ENCODE measurements at places on chromosomes 7 and 10.

DNA sequence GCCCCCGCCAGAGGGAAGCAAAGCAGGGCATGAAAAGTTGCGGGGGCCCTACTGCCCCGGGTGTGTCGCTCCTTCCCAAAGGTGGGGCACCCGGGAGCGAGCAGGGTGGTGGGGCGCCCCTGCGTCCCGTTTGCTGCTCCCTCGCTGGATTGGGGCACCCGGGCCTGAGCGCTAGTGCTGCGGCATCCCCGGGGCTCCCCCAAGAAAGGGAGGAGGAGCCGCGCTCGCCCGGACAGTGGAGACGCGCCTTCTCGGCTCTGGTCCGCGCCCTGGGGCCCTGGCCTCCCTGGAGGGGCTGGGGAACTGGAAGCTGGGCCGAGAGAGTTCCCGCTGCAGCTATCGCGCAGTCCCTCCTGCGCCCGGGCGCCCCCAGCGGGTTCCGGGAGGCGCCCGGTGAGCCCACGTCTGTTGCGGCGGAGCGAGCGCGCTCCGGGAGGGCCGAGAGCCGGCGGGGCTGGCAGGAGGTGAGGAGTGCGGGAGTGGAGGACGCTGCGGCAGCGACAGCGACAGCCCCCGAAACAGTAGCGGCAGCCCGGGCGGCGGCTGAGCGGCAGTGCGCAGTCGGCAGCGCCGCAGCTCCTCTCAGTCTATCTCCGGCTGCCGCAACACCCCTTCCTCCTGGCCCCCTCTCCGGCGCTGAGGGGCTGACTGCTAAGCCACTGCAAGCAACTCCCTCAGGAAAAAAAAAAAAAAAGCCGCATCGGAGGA, 504 bp upstream of the BMPER start:
- DNase-seq, result no peak

GRCh38 chr10:43585981-43586729, 11.7 kb upstream of the ZNF239 start:
- no peak for DNase-seq

DNA sequence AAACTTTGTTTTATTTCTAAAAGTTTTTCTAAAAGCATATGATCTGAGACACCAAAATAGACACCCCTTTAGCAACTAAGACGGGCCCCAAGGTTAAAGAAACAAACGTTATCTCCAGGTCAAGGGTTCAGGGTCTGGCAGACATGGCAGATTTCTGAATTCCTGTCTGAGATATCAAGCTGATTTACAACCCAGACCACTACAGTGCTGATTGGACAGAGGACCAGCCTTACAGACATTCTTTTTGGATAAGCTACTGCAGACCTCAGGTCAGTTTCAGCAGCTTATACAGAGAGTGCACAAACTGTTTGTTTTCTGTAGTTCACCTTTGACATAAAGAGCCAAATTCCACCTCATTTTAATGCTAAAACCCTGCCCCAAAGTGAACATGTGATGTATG, 34.8 kb downstream of the SVOPL start:
- DNase-seq, result no peak

GRCh38 chr10:36534471-36535002, 590.9 kb upstream of the ANKRD30A start:
- DNase-seq, result no peak

GRCh38 chr10:13690281-13690825, 103.6 kb downstream of the PRPF18 start:
- no peak for DNase-seq

- DNase-seq, result no peak
These were observed 205.5 kb upstream of the STK17A start for GRCh38 chr7:43377196-43377960.

DNA sequence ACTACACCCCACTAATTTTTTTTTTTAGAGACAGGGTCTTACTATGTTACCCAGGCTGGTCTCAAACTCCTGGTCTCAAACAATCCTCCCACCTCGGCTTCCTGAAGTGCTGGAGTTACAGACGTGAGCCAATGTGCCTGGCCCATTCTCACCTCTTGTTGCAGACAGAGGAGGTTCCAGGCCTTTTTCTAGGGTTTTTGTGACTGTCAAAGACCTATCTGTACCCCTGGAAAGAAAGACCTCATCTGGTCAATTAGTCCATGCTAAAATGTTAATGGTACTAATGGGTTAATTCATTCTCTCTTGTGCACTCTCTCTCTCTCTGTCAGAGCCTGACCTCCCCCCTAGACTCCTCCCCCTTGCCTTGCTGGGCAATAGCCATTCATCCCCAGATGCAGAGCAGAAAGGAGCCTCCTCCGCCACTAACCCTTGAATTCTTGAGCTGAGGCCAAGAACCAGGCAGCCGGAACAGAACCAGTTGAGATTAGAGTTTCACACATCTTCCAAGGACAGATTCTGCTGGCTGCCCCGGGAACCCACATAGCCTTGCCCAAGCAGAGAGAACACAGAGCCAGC, 209.7 kb downstream of the SKIDA1 start:
- DNase-seq, result no peak

DNA sequence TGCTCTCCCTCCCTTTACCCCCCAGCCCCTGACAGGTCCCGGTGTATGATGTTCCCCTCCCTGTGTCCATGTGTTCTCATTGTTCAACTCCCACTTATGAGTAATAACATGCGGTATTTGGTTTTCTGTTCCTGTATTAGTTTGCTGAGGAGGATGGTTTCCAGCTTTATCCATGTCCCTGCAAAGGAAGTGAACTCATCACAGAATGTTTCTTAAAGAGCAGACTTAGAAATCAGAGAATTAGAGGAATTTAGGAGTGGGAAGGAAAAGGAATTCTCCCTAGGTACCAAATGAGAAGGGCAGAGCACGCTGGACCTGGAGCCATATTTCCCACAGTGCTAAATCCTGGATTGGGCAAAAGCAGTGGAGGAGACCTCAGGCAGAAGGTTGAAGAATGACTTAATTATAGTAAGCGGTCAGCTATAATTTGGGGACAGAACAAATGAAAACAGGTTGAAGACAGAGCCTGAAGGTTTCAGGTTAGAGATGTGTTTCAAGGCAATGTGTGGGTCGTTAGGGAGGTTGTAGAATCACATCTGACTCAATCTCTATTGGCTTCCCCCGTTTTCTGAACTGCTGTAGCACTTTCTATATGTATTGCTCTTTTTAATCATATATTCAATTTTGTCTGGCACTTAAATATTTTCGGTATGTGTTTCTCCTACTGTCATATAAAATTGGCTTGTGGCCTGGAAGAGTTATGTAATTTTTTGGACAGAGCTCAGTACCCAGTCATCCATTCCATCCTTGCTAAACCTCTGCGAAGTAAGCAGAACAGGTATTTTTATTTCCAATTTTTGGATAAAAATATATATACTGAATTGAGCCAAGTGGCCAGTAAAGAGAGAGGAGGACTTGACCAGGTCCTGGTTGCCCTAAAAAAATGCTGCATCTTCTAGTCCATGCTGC, 210.5 kb upstream of the KLF6 start:
- DNase-seq, result no peak

GRCh38 chr7:150766334-150766709, 29.1 kb downstream of the GIMAP5 start:
- no peak for DNase-seq

DNA sequence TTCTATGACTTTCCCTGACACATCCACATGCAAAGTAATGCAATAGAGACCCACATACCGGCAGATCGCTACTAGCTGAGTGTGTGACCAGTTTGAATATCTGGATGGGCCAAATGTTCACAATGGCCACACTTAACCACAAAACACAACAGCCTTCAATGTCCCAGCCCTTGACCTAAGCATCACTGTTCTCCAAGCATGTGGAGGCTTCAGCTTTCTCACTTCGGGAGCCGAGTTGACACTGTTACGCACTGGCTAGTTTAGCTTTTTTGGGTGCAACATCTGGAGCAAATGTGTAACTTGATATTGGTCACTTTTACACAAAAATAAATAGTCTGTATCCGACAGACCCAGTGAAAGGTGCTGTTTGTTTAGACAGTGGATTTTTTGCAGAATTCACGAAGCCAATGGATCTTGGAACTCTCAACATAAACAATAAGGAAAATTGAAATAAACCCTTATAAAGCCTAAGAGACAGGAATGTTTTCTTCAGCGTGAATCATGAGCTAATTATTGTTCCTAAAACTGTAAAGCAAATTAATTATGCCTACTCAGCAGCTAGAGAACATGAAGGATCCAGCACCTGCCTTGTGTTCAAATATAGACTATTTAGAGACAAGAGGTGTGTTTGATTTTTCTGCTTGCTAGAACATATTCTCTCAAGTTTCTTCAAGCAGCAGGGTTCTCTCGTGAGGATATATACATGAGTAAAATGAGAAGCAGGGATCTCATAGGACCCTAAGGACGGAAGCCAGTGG, 117.6 kb upstream of the JCAD start:
- DNase-seq, result no peak

GRCh38 chr7:70470746-70471145, 661.2 kb upstream of the GALNT17 start:
- no peak for DNase-seq

- DNase-seq, result no peak
These were observed 199.3 kb downstream of the FRMD4A start for GRCh38 chr10:14131261-14131960.

DNA sequence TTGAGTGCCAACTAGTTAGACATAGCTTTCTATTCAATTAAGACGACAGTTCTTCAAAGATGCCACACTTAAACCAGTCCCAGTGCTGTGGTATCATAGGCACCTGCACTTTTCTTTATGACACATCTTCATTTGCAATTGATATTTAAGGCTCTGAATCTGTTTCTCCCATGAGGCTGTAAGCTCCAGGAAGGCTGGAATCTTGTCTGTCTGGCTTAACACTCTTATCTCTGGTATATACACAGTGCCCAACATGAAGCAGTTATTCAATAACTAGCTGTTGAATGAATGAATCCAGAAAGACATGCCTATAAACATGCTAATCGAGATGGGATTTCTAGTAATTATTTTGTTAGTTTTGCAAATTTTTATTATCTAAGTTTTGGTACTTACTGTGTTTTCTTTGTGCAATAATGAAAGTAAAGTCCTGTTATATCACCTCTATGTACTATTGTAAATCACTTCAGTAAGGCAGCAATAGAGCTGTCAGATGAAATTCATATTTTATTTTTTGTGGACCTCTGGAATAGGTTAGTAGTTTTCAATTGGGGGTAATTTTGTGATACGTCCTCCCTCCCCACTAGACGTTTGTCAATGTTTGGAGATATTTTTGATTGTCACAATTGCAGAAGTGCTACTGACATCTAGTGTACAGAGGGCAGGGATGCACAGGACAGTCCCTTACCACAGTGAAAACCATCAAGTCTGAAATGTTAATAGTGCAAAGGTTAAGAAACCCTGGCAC, 51.3 kb upstream of the STEAP4 start:
- DNase-seq, result no peak

DNA sequence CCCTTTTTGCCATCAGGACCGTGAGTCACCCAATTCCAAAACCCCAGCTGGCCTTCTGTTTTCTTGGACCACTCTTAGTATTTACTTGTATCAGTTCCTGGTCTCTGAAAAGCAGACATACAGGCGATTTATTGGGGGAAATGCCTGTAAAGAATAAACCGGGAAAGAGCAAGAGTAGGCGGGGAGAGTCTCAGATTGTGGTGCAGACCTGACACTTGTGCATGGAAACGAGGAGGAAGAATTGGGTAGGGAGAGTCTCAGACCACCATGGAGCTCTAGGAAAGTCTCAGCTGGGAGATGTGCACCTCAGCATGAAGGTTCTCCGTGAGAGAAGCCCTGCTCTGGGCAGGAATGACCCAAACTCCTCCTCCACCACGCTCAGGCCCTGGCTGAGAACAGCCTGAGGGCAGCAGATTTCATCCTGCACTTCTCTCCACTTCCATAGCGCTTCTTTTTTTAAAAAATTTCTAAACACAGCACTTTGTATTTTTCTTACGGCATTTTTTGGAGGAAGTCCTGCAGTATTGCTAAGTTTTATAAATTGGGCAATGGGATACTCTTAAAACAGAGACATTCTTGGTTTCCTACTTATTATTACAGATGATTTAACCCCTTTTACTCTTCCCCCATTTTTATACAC, 6.1 kb upstream of the TASOR2 start:
- no peak for DNase-seq

DNA sequence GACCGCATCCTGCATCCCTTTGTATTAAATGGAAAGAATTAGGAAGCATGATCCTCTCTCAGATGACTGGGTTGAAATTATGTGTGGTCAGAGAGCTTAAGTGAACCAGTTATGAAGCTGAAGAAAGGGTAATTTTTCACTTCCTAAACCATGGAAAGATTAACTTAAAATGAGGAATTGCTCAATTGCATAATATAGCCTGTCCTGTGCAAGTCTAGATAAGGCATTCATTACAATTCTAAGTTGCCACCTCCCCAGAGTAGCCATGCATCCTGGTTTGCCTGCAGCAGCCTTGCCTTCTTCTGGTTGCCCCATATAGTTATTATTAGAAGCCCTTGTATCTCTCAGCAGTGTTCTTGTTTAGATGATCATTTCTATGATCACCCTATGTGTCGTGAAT, 45.3 kb downstream of the STARD3NL start:
- DNase-seq, result no peak

DNA sequence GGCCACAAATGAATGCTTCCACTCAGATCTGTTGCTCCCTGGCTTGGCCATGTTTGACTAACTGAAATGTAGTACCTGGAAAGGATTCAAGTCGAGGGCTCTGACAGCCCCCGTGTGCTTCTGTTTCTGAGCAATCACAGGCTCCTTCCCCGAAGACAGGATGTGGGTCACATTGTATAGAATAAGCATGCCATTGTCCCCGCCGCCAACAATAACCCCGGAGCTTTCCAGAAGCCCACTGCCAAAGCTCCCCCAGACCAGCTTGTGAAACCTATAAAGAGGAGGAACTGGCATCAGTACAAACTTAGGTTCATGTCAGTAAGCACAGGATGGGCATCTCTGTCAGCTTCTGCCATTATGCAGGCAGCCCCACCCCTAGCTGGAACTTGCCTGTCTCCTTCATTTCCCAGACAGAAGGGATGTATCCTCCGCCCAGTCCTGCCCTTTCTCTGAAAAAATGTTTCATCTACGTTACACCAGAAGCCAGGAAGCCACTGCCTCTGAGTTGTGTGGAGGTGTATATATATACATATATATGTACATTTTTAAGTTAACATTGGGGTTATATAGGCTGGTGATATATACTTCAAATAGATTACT, 10.3 kb downstream of the SEC31B start:
- no peak for DNase-seq

DNA sequence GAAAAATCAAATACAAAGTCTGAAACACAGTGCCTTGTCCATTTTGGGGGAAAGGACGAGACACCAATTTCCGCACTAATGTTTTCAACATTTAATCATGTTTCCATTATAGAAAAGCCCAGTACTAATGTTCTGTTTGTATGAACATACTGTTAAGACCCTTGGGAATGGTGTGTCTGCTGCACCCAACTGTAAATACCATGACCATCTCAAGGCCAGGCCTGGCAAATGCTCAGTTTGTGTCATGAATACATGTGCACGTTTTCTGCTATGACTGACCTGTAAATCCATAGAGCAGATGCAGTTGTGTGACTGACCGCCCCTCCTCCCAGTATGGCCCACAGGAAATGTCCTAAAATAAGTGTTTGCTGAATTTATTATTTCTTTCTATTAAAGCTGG, 270.0 kb downstream of the TNS3 start:
- no peak for DNase-seq

GRCh38 chr10:77163670-77164348, 473.8 kb downstream of the KCNMA1 start:
- no peak for DNase-seq

- DNase-seq, result no peak
These were observed 724.2 kb downstream of the SORCS1 start for GRCh38 chr10:106440355-106440754.

All from NCI-H748 treated with DMSO at 0.1 percent for 48 hours (cell line).